ENCODE measurements at places on chromosomes 7 and 10.
A peak's percentile ranks its signal among the peaks of the same experiment; 100 is the strongest.

GRCh38 chr10:31820096-31820495 lies 108.5 kb downstream of the ARHGAP12 start:
- DNase-seq: no peak

DNA sequence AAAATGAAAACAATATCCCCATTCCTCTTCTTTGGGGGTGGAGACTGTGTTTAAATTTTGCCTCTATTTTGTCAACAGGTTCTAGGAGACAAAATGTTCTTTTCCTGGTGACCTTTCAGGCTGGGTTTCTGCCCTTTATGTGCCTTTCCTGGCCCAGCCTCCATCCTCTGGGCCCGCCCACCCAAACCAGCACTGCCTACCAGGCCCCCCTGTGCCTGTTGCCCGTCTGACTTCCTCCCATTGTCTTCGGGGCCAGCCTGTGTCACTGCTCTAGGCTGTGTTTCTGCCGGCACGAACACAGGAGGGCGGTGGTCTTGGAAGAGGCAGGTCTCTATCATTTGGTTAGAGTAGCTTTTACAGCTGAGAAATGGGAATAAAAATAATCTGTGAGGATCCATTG lies 13.9 kb downstream of the TSPAN14 start:
- peak; percentile 39 for DNase-seq

GRCh38 chr10:116947841-116948529 lies 57.0 kb downstream of the SHTN1 start:
- DNase-seq: no peak

DNA sequence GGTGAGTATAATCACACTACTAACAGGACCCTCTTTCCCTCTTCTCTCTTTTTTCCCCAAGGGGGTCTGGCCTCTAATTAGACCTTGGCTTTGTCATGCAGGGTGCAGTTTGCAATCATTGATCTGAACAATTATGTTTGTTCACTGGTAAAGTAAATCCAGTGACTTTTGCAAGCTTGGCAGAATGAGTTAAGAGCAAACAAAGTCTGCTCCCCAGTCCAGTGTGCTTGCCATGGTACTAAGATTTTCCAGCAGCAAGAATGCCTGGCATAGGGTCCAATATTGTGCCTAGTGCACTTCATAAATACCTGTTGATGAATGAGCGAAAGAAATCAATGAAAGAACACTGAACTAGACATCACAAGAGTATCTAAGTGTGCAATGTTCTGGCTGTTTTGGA lies 43.9 kb downstream of the PLXDC2 start:
- no peak for DNase-seq

DNA sequence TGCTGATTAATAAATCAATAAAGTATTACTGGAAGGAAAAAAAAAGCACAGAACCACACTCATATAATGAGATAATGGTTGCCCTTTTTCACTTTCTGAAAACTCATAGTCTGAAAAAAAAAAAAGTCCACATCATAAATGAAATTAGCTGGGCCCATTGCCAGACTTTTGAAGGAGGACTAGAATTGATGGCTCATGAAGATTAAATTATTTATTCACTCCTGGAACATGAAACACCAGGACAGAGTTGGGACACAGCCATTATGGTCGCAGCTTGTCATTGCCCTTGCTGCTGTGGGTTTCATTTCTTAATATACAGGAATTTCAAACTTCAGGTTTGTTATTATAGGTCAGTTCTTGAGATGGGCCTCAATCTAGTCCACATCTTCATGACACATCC lies 91.9 kb downstream of the CNTNAP2 start:
- DNase-seq: no peak

DNA sequence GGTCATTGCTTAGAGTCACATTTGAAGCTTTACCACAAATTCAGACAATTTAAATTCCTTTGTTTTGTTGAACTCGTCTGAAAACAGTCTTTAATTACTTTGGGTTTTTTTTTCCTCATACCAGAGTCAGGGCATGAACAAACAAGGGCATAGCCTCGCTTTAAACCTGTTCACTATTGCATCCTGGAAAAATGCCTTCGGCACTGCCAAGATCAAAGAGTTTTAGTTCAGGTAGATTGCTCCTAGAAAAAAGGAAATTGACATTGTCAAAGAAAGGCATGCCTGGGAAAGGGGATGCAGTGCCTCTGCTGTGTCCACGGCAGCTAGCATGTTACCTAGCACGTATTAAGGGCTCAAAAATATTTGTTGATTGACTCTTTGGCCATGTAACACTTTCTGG lies 235.1 kb downstream of the ARHGAP21 start:
- no peak for DNase-seq
